HS-5 (cell line): ENCODE measurements at places on chromosomes 5 and 9.

DNA sequence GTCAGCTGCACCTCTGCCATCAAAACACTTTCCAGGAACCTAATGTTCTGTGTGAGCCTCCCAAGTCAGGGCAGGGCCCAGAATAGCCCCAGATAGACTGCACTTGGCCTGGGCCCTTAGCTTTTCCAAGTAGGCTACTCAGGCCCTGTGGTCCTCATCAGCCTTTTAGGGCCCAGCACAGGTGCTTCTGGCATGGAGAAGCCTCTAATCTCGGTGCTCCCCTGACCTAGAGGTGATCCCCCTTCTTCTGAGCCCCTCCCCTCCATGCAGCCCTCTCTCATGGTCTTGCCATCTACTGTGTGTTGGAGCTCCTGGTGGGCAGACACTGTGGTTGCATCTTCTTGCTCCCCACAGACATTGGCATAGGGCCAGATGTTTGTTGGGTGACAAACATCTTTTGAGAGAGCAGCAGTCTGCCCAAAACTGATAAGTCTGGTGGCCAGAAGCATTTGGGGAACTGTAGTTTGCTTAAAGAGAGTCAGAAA is 28.1 kb downstream of the FRMPD1 start:
- DNase-seq = no peak

GRCh38 chr9:134625361-134626068 is 16.1 kb upstream of the COL5A1 start:
- no peak for DNase-seq

- DNase-seq = no peak
Measured at GRCh38 chr9:2367970-2368369, 253.6 kb upstream of the VLDLR start.

- DNase-seq = no peak
Measured at GRCh38 chr9:33818167-33818846, 1.3 kb downstream of the UBE2R2 start.

DNA sequence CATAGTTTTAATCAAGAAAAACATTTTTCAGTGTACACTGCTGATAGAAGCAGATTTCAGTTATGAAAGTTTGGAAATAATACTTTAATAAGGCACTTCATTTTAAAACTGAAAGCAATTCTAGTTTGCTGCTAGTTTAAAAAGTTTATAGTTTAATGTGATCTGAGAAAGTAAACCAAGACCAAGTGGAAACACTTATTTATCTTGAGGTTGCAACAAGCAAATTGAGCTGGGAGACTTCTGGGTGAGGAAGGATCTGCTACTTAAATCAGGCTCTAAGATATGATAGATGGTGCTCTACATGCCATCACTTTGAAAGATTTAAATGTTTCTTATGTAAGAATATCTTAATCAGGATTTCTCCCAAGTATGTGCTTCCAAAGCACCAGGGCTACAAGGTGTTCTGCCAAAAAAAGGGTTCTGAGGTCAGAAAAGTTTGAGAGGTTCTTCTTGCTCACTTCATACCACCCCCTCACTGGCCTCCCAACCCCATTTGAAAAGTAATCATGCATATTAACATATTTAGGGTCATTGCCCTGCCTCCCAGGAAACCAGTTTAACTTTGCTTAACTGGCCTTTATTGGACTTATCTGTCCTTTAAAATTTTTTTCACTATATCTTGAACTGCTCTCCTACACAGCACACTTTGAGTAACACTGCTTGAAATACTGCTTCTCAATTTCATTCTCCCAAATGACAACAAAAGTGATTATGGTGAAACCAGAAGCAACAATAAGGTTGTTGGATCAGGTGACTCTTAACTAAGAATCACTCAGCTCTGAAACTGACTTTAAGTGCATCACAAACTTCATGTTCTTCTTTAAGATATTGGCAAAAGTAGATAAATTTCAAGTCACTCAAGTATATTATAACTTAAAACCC is 15.5 kb downstream of the SLC44A1 start:
- no peak for DNase-seq

GRCh38 chr9:69996967-69997366 is 46.7 kb upstream of the MAMDC2 start:
- no peak for DNase-seq

DNA sequence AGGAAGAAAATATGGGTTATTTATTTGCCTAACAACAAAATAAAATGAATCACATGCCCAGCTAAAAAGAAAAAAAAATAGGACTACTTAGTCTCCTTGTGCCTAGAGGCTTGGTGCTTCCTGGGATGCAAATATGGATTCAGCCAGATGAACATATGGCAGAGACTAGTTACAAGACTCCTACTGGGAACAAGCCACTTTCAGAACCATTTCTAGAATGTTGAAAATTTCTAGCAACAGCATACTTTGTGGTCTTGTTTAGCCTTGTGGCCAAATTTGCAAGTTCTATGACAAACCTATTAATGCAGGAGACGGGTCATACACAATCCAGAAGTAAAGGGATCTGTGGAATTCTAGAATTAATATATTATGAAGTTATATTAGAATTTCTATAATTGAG is 198.7 kb downstream of the CHSY3 start:
- DNase-seq = no peak

GRCh38 chr9:137643921-137644320 is 25.1 kb downstream of the EHMT1 start:
- no peak for DNase-seq

- no peak for DNase-seq
Measured at GRCh38 chr5:162752612-162753011, 684.8 kb upstream of the CCNG1 start.

DNA sequence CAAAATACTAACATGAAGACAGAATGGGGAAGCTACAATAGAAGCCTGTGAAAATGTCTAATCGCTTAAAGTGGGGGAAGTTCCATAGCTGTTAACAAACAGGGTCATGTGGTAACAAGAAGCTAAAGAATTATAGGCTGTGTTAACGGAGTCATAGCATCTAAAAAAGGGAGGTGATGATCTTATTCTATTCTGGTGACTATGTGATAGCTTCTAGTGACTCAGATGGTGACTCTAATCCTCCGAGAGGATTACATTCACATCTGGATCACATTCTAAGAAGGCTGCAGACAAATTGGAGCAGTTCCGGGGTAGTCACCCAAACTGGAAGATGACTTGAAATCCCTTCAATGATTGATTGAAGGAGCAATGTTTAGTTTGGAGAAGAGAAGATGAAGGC is 142.1 kb downstream of the LIFR start:
- peak; percentile 90 for DNase-seq

DNA sequence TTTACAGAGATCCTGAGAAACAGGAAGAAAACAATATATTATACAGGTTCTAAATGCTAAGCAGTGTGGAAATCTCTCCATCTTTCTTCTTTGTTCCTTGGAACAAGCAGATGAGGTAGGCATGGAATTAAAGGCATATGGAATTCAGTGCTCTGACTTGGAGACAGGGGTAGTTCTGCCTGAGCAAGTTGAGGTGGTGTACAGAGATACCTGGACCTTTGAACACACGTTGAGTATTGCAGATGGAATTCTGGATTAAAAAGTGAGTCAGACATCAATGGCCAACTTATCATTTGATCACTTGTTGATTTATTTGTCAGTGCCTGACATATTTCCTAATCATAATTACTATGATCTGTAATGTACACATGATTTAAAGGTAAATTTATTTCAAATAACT is 293.9 kb upstream of the IRX4 start:
- no peak for DNase-seq

GRCh38 chr5:1750469-1750868 is 49.2 kb downstream of the MRPL36 start:
- DNase-seq = no peak

DNA sequence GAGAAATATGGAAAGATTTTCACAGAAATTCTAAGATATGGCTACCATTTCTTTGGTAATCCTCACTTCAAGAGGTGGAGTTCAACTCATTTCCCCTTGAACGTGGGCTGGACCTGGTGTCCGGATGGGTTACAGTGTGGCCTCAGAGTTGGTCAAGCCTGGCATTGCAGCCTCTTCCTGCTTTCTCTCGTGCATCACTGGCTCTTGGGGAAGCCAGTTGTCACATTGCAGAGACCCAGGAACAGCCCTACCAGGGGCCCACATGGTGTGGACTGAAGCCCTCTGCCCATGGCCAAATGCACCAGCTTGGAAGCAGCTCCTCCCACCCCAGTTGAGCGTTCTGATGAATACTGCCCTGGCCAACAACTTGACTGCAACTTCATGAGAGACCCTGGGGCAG is 47.7 kb upstream of the FCN1 start:
- no peak for DNase-seq

- DNase-seq = no peak
Measured at GRCh38 chr5:154196955-154197652, 6.6 kb downstream of the GALNT10 start.

DNA sequence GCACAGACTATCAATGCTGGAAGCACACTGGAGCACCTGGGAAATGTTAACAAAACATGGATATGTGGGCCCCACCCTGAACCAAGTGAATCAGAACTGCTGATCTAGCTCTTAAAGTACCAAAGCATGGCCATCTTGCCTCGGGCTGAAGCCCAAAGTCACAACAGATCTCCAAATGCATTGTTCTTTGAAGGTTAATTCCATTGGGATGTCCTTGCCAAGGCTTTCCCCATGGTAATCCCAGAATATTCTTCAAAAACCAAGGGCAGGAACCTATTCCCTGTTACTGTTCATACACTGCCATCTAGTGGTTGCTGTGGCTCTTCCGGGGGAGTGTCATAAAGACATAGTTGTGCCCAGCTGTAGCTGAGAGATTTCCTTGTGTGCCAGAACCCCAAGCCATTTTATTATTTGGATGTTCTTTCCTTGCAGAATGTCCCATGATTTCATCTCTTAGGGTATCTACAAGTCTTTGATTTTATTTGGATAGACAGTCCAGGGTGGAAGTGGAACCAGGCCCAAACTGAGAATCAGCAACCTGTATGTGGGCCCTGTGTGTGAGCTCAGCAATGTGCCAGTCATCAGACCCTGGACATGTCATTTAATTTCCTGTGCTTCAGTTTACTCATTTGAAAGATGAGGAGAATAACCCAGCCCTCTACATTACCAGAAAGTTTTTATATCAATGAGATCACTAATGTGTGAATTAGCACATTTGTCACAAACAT is 290.0 kb downstream of the ACTL7B start:
- peak; percentile 74 for DNase-seq
